ENCODE measurements at places on chromosomes 7 and 10. TPM values are rescaled to one million over a fixed set of nuclear protein-coding genes. Genes with fewer than 3 reads are reported as not detected.

Gene CBX3
- total RNA-seq = 199 TPM

Gene CCDC6
- 58.0 TPM for total RNA-seq

Gene C10orf90
- not detected for total RNA-seq

Gene GNAT3
- not detected for total RNA-seq

Gene EPHB4
- 1.0 TPM for total RNA-seq

Gene PDE6C
- total RNA-seq = not detected

Gene FGFR2
- not detected for total RNA-seq

Gene SLC18A2
- total RNA-seq = not detected

Gene DGKI
- total RNA-seq = 3.4 TPM

Gene ICA1
- total RNA-seq = 0.95 TPM

Gene CD36
- not detected for total RNA-seq

Gene DIP2C
- total RNA-seq = 2.8 TPM

Gene SBDS
- total RNA-seq = 41.6 TPM

Gene GNAI1
- 0.66 TPM for total RNA-seq

Gene STEAP2
- not detected for total RNA-seq

Gene CYP3A5
- total RNA-seq = not detected

Gene SCIN
- total RNA-seq = 0.02 TPM

Gene RPEL1
- not detected for total RNA-seq

Gene ASB15
- not detected for total RNA-seq

Gene EBF3
- not detected for total RNA-seq

Gene TIAL1
- total RNA-seq = 164 TPM

Gene PRSS37
- total RNA-seq = not detected

Gene XRCC2
- 13.8 TPM for total RNA-seq

Gene CUX1
- 24.5 TPM for total RNA-seq

Gene VWA2
- total RNA-seq = not detected

Gene NPFFR1
- total RNA-seq = not detected

Gene MMP21
- 0.24 TPM for total RNA-seq

Gene GRID2IP
- total RNA-seq = 0.10 TPM

Gene TMEM270
- total RNA-seq = not detected

Gene ANXA11
- 259 TPM for total RNA-seq

Gene WNT2
- not detected for total RNA-seq

Gene HELLS
- 111 TPM for total RNA-seq

Gene ZKSCAN1
- 75.2 TPM for total RNA-seq

Gene PNLIPRP1
- total RNA-seq = not detected

Gene SEPHS1
- 55.5 TPM for total RNA-seq

Gene SFXN2
- total RNA-seq = 25.6 TPM
